Right hindlimb (tissue), 1 donor: ENCODE measurements at places on chromosomes 13 and 19.

DNA sequence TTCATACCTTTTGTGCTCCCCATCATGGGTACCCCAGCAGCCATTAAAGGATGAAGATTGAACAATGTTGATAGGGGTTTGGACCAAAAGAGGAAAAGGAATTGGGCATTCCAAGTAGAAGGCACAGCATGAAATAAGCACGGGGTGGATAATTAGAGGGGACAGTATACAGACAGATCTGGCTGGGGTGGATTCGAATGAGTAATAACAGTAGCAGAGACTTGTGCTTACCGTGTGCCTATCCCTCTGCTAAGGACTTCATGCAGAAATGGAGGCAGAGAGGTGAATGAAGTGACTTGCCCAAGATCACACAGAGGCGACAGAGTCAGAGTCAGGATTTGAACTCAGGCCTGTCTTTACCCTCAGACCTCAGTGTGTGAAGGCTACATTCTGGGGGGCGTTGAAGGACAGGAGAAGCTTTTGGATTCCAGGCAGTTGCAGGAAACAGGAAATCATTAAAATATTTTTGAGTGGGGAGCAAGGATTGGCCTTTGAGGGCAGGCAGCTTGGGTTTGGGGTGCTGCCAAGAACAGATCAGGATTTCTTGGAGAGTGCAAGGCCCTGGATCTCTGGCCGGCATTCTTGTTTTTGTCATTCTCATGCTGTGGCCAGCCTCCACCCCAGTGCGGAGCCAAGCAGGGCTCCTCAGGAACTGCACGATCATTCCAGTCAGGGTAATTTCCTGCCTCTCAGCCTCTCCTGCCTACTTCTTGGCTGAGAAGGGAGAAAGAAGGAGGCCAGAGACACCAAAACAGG lies 18.7 kb downstream of the PAF1 start:
- peak; percentile 92 for DNase-seq

DNA sequence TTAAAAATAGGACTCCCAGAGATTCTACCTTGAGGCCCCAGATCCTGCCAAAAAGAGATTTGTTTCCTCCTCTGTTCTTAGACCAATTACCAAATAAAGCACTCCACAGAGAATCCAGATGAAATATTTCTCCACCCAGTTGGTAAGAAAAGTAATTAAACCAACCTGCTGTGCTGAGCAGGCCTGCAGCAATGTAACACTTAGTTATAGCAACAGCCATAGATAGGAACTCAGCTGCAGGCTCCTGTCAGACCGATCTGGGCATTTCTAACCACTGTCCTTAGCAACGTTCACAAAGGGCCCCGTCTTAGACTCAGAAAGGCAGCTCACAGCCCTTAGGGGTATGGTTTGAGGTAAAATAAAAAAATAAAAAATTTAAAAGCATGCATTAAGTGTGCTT lies 271.1 kb downstream of the KCNRG start:
- DNase-seq, result no peak

DNA sequence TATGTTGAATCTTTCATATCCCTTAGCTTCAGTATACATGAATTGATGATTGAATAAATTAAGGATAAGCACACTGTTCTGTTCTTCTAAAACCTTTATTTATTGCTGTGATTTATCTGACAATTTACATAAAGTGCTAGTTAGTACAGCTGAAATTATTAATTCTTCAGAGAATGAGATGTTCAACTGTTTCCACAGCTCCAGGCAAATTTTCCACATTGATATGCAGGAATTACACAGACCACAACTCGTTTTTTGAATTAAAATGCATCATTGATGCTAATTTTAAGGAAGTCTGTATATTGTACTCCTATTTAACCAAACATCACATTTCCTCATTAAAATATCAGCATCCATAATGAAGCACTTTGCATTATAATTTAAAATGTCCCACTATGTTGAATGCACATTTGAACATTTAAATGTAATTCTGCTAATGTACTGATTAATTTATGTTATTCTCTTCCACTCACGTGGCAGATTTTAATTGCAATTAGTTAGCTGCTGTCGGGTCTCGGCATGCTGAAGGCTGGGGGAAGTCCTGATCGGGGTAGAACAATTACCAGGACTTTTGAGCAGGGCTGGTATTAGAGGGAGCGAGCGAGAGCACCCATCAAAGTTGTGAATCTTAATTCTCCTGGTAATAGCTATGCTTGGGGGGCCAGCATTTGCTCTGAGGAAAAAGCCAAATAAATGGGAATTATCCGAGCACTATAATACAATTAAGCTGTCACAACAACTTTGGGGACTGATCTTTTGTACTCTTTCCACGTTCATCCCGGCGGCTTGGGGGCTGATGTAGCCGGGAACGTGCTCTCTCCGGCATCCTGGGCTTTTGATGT lies 136.7 kb upstream of the TMTC4 start:
- DNase-seq, result no peak

DNA sequence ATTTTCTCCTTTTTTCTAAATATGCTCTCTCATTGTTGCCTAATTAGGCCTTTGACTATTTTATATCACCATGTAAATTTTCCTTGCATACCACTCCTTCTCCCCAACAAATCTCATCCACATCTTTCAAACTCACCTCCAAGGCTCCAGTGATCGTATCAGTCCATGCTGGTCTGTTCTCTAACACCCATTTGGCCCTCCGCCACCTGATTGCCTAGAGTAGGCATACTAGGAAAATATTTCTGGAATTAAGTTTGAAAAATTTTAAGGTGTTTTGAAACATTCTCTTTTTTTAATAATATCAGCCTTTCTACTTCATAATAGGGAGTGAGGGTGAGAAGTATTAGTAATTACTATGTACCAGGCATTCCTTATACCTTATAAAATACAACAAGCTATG lies 473.9 kb downstream of the FGF9 start:
- no peak for DNase-seq

- no peak for DNase-seq
Measured at GRCh38 chr19:50275577-50276368, 53.4 kb downstream of the KCNC3 start.

DNA sequence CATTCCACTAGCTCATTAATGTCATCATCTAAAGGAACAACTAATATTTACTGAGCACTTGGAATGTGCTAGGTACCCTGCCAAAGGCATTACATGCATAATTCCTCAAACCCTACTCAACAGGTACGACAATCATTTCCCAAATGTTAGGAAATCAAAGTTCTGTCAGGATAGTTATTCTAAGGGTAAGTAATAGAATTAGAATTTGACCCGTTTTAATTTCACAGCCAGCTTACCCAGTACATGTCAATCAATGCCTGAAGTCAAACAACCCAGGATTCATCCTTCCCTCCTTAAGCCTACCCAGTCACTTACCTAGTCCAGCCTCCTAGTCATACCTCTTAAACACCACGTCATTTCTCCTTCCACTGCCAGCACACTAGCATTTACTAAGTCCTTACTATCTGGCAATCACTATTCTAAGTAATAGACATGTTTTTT lies 2.4 kb downstream of the LNX2 start:
- no peak for DNase-seq

DNA sequence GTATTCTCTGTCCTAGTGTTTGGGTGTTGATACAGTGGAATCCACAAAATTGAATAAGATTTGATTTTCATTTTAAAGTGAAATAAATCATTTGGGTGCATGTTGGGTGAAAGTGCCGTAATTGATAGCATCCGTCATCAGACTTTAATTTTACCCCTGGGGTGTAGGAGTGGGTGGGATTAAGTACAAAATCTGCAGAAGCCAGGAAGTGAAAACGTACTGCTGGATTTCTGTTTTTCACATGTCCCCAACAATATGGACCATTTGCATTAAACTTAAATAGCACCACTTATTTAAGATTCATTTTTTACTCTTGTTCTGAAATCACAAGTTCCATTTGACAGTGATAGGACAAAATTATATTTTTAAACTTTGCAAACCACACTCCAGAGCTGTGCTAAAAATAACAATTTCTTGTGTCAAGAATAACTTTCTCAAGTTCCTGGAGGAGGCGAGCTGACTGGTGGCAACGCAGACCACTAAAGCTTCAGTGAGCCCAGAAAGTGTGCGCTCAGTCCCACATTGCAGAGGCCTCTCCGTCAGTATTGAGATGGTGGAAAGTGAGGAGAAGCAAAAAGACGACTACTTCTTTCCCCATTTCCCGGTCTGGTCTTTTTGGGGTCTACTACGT lies 71.3 kb downstream of the ARHGEF7 start:
- DNase-seq, result no peak

GRCh38 chr13:28606466-28606865 lies 52.5 kb upstream of the POMP start:
- no peak for DNase-seq

DNA sequence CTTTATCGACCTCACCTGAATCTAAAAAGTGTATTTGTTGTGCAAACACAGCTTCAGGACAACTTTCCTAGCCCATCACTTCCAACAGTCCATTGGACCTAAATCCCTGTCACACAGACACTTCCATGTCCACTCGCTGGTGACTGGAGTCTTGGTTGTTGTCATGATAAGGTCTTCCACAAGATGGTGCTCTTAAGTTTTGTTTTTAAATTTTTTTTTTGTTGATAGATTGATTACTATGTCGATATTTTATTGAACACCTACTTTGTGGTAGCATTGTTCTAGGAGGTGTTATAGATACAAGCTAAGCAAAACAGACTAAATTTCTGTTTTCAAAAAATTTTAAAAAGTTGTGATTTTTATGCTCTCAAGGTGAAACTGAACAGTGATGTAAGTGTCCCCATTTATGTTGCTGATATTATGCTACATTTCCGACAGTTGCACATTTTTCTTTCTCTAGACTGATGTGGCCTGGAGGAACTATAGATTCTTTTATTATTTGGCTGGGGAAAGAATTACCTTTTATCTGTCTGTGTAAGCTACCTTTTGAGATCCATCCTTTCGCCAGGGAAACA lies 8.1 kb upstream of the ERICH6B start:
- no peak for DNase-seq

GRCh38 chr19:34926685-34927375 lies at the start of gene ZNF30:
TSS of gene ZNF30 (plus strand) at chr19:34926903. CDS start at chr19:34929948, 3,045 bp downstream.
- peak; percentile 94 for DNase-seq

- DNase-seq, result no peak
Measured at GRCh38 chr19:40348961-40349507, 539 bp downstream of the PLD3 start.

DNA sequence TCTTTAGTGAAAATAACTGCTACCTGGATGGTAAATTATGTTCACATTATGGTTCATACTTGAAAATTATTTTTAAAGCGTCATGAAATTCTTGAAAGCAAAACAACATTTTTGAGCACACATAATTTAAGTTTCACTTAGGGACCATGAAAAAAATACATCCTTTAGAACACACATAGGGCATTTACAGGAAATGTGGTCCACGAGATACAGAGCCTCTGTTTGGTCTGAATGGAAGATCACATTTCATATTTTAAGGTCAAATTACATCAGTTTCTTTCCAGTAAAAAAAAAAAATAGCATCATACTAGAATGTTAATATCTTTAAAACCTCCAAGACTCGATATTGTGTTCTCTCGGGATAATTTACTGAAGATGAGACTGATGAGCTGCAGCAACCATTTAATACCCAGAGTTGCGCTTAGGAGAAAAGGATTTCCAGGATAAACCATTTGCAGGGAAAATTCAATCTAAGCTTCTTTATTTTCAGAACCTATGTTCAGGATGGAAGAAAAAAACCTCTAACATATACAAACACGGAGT lies 720.7 kb downstream of the DIAPH3 start:
- DNase-seq, result no peak

GRCh38 chr13:51148223-51148951 lies 37.3 kb upstream of the C13orf42 start:
- no peak for DNase-seq

DNA sequence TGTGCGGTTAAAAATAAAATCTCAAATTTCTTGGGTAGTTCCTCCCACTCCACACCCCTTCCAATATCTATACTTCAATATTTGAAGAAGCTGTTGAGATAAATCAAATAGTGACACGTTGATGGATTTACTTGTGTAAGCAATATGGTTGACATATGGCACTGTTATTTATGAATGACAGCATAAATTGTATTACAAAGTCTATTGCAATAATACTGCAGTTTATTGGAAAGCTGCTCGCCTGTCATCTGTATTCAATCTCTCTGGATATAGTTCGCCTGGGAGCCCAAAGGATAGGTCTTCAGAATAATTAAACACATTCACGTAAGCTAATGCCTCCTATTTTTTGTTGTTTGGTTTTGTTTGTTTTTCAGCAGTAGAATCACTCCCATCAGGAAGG lies 5.0 kb upstream of the ZIC5 start:
- DNase-seq, result no peak

DNA sequence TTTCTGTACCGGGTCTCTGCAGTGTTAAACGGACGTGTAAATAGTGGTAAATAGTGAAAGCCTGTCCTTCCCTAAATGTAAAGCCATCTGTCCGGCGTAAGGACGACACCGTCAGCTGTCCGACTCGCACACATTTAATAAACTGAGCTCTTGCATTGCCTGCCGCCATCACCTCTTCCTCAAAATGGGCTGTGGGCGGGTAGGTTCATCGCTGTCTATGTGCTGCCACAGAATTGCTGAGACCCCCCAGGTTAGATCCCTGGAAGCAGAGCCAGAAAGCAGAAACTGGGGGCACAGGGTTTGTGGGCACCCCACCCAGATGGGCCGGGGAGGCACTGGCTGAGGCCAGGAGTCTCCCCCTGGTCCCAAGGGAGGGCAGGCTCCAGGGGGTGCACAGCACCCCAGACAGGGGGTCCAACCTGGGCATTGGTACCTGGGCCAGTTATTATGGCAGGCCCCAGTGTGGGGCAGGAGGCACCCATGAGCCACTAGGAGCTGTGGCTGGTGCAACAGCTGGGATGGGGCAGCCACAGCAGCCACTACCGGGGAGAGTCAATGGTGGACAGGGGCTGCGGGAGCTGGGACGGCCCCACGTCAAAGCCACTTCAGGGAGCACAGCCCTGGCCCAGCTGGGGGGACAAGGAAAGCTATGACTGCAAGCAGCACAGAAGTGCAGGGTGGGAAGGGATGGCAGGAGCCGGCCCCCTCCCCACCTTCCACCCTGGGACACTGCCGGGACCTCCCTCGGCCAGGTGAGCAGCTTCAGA lies 5.7 kb downstream of the C19orf25 start:
- no peak for DNase-seq

GRCh38 chr13:62320129-62321108 lies 904.8 kb upstream of the PCDH20 start:
- no peak for DNase-seq
